ENCODE measurements at places on chromosomes 5 and 9.

DNA sequence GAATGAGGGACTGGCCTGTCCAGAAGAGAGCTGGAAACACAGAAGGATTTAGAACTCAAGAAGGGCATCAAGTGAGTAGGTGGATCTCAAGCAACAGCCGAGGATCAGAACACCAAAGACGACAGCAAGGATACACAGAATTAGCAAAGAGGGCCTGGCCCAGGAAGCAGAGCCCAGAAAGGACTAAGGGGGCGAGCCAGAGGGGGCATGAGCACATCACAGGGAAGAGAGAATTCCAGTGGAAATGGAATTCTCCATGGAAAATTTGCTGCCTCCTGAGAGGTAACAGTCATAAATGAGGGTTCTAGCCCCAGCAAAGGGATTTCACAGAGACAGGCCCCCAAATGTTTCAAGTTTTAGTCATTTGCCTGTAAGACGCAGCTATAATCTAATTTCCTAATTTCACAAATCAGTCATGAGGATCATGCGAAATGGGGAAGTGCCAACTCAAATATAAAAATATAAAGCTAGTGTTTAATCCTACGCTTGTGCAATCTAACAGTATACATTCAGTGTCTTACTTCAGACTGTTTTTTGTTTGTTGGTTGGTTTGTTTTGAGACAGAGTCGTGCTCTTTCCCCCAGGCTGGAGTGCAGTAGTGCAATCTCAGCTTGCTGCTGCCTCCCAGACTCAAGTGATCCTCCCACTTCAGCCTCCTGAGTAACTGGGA is 46.7 kb downstream of the FNBP1 start:
- DNase-seq = no peak

GRCh38 chr9:133737774-133738639 is at the start of gene SARDH:
SARDH (minus strand) TSS chr9:133738352; CDS start chr9:133734173, 4,179 bp downstream.
- DNase-seq = no peak

- no peak for DNase-seq
Measured at GRCh38 chr9:110088099-110088498, 119.9 kb downstream of the C9orf152 start.

- DNase-seq = no peak
Measured at GRCh38 chr9:26171691-26172090, 493.4 kb upstream of the TUSC1 start.

DNA sequence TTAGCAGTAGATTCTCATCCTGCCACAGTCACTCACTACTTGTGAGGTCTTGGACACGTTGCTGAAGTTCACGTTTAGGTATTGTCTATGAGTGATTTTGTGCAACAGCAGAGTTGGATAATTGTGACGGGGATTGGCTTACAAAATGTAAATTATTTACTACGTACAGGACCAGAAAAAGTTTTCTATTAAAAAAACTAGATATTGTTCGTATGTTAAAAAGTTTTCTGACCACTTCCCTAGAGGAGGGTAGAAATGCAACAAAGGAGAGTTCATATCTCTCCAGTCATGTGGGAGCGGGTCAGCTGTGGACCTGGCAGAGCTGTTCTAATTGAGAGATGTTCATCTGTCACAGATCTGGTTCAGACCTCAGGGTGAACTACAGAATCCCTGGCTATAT is 976.1 kb upstream of the NUDT12 start:
- DNase-seq = no peak

GRCh38 chr9:36023260-36024048 is 13.3 kb upstream of the RECK start:
- peak; percentile 52 for DNase-seq

- DNase-seq = no peak
Measured at GRCh38 chr5:169893571-169893970, 86.7 kb downstream of the INSYN2B start.

DNA sequence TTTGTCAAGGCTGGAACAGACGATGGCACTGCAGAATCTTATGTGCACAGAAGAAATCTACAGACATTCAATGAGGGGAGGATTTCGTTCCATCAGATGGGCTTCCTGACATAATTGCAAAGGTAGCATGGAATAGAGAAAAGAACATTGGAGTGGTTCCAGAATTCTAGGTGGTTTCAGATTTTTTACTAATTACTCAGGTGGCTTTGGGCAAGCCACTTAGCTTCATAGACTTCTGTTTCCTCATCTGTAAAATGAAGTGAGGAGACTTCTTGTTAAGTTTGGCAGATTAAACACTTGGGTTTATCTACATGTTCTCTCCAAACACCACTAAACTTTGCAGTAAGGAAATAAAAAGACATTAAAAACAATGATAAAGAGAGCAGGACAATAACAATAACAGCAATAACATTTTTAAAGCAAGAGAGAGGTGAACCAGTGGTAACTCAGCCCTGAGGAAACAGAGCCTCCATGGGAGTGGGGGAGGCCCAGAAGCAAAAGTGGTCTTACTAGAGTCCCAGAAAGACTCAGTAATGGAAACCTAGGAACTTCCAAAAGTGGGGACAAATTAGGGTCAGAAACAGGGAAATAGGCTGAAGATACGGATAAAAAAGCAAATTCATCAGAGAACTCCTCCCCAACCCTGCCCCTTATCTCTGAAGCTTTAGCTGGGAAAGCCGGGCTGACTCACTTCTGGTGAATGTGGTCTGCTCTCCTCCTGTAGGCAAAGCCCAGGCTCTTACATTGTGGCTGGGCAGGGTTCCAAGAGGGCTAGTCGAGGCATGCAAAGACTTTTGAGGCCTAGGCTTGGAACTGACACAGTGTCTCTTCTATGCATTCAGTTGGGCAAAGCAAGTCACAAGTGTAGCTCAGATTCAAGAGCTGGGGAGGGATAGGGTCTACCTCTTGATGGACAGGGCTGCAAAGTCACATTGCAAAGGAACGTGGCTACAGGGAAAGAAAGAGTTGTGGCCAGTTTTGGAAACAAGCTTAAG is 11.8 kb upstream of the ACTBL2 start:
- peak; percentile 97 for DNase-seq

- DNase-seq = no peak
Measured at GRCh38 chr5:53068291-53068836, 41.2 kb downstream of the MOCS2 start.

DNA sequence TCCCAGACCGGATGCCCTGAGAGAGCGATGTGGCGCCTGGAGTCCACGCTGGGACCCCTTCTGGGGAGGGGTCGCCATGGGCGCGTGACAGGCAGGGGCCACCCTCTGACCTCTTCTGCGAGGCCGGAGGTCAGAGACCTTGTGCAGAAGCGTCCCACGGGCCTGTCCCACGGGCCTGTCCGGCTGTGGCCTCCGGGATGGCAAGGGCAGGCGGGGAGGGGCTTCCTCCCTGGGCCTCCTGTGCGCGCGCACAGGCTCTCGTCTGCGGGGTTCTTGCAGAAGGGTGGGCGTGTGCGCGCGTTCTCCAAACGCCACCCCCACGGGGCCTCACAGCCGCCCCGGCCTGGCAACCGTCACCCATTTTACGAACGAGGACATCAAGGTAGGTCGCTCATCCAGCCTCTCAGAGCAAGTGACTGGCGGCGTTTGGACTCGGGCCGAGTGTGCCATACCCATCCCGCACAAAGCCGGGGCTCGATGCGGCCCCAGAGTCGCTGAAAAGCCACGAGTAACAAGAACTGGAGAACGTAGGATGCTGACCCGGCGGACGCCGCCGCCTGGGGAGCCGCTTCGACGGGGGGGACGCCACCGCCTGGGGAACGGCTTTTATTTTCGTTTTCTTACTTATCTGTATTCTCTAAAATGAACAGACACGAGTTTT is 897 bp downstream of the AHRR start:
- DNase-seq = no peak

DNA sequence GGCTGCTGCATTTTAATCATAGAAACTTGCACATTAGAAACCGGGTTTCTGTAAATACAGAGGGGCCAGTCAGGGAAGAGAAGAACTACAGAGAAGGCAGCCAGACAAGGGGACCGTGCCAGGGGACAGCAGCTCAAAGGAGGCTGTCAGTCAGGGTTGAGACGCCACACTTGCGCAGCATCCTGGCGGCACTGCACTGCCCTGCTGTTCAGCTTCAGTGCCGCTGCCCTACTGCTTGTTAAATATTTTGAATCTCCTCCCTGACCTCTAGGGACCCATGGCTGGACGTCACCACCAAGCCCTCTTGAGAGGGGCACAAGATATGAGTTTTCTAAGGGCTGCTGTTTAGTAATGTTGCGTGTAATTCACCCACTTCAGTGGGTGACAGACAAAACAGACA is 43.6 kb upstream of the ZBTB43 start:
- DNase-seq = no peak

GRCh38 chr9:34072868-34073590 is 24.3 kb upstream of the UBAP2 start:
- peak; percentile 79 for DNase-seq

GRCh38 chr5:124372457-124372856 is 374.0 kb downstream of the ZNF608 start:
- no peak for DNase-seq

DNA sequence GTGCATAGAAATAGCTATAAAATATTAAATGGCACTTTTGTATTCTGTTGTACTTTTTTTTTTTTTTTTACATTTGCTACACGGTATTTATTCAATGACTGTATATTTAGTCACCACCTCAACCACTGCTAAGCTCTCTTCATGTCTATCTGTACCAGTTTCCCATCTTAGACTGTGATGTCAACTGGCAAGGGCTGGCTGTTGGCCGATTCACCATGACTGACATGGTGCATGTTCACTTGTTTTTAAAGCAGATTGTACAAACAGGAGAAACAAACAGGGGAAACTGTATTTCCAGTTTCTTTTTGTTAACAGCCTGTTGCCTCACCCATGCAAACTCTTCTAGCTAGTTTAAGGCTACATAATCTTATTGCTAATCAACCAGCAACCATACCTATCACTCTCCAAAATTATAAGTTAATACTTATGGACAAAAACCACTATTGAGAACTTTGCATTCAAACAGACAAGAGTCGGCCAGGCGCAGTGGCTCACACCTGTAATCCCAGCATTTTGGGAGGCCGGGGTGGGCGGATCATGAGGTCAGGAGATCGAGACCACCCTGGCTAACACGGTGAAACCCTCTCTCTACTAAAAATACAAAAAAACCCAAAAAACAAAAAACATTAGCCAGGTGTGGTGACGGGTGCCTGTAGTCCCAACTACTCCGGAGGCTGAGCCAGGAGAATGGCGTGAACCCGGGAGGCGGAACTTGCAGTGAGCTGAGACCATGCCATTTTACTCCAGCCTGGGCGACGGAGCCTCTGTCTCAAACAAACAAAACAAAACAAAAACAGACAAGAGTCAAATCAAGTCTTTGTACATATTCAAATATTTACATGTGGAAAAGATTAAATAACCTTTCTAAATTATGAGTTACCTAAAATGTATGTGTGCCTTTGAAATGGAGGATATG is 13.2 kb downstream of the ZFAND5 start:
- DNase-seq = peak; percentile 80

- peak; percentile 10 for DNase-seq
Measured at GRCh38 chr5:103804711-103805110, 242.1 kb upstream of the NUDT12 start.

GRCh38 chr9:14401911-14402310 is 88.0 kb upstream of the NFIB start:
- DNase-seq = no peak

DNA sequence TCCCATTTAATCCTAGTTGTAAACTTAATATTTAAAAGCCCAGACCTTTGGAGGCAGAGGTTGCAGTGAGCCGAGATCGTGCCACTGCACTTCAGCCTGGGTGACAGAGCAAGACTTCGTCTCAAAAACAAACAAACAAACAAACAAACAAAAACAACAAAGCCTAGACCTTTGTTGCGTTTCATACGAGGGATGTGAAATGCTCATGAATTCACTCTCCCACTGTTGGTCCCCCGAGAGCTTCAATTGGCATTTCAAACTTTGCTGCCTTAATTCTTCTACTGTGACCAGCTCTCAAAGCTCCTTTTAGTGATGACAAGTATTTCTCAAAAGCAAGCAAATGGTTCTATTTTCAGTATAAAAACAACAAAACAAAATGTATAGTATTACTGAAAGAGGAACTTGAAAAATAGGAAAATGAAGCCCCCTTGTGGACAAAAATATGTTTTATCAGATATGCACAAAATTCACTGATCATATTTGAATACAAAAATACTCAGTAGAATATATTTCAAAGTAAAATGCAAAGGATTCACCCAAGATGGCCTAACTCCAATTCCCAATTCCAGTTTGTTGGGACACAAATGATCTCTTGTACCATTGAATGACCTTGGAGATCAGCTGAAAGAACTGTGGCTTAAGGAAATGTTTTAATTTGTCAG is 140.4 kb downstream of the ESM1 start:
- DNase-seq = peak; percentile 8

- no peak for DNase-seq
Measured at GRCh38 chr5:113520899-113521298, 7.4 kb downstream of the YTHDC2 start.

GRCh38 chr9:132647806-132648205 is 22.0 kb downstream of the DDX31 start:
- no peak for DNase-seq

GRCh38 chr5:168592014-168592368 is 12.8 kb upstream of the PANK3 start:
- DNase-seq = peak; percentile 26

DNA sequence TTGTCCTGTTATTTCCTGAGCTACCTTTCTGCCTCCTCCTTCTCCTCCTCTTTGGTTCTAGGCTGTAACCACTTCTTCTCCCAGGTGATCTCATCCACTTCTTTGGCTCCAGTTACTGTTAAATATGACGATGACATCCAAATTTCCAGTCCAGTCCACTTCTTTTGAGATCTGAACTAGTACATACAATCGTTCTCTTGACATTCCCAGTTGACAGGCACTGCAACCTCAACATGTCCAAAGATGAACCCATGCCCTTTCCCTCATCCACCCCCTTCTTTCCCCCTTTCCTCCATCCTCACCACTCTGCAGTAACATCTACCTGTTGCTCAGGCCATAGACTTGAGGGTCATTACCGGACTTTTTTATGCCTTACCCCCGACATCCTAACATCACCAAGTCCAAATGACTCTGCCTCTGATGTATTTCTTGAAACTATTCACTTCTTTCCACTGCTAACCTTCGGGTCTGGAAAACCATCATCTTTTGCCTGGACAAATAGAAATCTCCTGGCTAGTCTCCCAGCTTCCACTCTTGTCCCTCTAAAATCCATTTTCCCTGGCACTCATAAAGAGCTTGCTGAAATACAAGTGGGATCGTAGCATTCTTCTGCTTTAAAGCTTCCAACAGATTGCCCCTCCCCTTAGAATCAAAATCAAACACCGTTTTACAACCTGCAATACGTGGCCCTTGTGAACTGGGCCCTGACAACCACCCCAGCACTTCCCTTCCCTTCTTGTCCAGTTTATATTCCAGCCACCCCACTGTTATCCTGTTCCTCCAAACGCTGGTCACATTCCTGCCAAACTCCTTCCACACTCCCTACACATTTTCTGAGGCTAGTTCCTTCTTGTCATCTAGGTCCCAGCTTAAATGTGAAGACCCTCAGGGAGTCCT is 31.5 kb downstream of the KLF9 start:
- no peak for DNase-seq

DNA sequence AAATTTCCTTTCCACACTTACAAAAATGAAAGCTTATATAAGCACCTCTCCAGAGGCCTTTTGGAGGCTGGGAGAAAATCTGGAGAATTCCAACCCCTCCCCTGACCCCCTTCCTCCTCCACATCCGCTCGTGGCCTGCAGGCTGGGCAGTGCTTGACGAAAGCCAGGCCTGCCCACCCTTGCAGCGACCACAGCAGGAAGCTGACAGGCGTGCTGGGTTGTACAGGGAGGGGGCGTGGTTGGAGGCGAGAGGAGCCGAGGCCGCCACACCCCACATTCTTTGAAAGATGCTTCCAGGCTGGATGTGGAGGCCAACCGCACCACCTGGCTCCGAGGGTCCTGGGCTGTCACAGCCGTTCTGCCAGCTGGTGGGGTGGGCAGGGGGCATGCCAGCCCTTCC is 47.8 kb upstream of the IER5L start:
- peak; percentile 67 for DNase-seq
